SW 1271 (cell line): ENCODE measurements at places on chromosomes 12 and 14.
A peak's percentile ranks its signal among the peaks of the same experiment; 100 is the strongest.

- DNase-seq, result no peak
Observed at GRCh38 chr14:100860556-100861187, 34.8 kb downstream of the MEG3 start.

DNA sequence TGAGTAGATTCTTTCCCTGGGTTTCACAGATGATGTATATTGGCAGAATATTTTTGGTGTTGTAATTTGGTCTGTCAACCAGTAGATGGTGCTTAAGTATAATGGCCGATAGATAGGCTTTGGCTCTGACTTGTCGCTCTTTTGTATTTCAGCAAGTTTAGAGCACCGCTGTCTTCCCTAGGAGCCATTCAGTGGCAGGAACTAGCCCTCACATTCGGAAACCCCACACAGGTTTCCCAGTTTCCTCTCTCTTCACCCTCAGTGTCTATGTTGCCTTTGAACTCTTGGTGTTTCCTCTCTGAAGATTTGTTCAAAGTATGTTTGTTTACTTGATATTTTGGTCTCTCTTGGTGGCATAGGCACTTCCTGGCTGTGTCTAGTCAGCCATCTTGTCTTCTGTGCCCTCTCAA lies 102.2 kb downstream of the GPHN start:
- DNase-seq, result peak; percentile 6

- peak; percentile 7 for DNase-seq
Observed at GRCh38 chr14:41925409-41925808, 318.7 kb downstream of the LRFN5 start.

GRCh38 chr14:39956372-39956771 lies 524.1 kb upstream of the FBXO33 start:
- DNase-seq, result peak; percentile 4

DNA sequence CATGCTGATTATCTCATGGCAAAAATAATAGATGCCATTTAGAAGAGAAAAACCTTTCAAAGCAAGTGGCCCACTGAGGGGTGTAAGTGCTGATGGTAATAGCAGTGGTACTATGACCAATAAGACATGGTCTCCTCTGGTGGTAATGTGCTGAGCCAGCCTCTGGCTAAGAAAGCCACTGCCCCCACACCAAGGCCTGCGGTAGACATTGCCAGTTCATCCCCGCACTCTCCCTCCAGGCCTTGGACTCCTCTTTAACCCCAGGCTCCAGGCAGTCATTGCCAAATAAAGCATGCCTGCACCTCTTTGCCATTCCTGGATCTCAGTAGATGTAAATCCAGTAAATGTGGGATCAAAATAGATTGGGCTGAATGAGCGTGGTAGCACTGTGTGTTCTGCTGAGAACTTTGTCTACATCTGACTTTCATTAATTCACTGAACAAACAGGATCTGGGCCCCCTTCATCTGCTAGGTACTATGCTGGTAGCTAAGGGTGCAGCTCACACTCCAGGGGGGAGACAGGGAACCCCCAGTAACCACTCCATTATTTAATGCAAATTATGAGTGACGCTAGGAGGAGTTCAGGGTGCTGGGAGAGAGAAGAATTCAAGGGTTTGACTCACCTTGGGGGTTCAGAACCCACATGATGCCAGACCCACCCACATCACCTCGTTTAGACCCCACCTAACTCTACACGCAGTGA lies 89.3 kb downstream of the BCL11B start:
- DNase-seq, result no peak

DNA sequence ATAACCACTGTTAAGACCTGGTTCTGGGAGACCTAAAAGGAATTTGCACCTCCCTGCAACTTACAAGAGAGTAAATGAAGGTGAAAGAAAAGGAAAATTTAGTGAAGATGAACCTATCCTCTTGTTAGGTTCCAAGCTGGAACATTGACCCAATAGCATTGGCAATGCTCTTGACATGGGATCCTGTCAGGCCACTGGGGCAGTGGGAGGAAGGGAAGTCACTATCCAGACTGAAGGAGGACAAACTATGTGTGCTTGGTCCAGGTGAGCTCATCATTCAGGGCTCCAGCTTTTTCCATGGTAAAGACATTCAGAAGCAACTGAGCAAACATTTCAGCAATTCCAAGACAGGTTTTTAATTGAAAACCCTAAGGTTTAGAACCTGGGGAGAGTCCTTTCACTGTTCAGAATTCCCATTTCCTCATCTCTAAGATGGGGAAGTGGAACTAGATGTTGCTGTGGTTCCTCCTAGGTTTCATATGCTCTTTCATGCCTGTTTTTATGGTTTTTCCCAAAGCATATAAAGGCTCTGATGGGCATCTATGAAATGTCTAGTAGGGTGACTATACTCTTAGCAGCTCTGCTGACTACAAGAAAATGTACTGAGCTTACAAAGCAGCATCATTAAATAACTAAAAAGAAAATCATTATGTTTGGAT lies 33.1 kb downstream of the MAPK1IP1L start:
- no peak for DNase-seq

GRCh38 chr12:12083688-12084087 lies 12.9 kb downstream of the BCL2L14 start:
- no peak for DNase-seq

DNA sequence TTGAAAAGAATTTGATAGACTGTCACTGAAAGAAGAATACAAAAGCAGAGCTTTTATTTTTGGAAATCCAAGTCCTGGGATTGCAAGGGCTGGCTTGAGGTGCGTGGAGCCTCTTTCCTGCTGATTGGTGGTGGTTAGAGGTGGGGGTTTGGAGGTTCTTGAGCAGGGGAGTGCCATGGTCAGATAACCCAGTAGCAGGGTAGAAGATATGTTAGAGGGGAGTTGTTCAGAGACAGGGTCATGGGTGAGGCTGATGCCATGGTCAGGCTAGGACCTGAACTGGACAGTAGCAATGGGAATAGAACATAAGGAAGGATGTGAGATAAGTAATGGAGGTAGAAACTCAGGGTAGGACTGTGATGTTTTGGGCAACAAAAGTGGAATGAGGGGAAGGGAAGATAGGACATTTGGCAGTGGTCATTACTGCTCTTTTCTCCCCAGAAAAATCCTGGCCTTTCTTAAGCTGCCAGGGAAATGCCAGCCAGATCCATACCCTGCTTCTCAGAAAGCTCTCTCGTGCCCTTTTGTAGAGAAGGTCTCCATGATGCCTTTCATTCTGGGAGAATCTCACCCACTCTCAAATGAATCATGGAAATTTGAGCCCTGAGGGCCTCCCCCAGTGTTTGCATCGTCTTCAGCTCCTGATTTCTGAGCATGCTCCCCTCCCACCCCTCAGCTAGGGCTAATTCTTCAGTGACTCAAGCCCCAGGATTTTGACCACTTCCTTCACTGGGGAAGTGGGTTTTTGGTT lies 9.5 kb downstream of the EMP1 start:
- DNase-seq, result peak; percentile 98

- DNase-seq, result no peak
Observed at GRCh38 chr12:110042264-110042663, 6.1 kb downstream of the C12orf76 start.

- no peak for DNase-seq
Observed at GRCh38 chr12:58528271-58528670, 392.0 kb downstream of the LRIG3 start.

DNA sequence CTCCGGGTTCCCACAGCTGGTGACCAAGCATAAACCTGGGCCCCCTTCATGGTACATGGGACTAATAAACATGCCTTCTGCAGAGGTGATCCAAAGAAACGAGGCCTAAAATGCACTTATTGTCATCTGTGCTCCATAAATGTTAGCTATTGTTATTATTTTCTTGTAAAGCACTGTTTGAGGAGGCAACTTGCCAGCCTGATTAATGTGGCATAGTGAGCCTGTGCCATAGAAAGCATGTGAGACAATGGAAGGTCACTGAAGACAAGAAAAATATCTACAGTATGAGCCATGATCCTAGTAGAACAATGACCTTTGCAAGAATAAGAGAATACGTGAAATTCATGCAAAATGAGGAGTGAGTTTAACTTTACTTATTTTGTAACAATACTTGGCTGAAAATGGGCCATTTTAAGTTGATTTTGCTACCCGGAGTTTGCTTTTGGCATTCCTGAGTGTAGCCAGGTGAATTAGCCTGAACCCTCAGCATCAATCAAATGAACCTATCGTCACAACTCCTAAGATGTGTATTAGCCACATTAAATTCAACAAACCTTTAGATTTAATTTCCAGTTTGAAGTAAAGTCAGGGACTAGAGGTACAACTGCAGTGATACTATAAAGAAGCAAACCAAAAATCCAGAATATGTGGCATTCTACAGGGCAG lies 52.2 kb downstream of the CPM start:
- DNase-seq, result no peak
